Fibroblast of lung (primary cell): ENCODE measurements at places on chromosomes 11 and 22.

DNA sequence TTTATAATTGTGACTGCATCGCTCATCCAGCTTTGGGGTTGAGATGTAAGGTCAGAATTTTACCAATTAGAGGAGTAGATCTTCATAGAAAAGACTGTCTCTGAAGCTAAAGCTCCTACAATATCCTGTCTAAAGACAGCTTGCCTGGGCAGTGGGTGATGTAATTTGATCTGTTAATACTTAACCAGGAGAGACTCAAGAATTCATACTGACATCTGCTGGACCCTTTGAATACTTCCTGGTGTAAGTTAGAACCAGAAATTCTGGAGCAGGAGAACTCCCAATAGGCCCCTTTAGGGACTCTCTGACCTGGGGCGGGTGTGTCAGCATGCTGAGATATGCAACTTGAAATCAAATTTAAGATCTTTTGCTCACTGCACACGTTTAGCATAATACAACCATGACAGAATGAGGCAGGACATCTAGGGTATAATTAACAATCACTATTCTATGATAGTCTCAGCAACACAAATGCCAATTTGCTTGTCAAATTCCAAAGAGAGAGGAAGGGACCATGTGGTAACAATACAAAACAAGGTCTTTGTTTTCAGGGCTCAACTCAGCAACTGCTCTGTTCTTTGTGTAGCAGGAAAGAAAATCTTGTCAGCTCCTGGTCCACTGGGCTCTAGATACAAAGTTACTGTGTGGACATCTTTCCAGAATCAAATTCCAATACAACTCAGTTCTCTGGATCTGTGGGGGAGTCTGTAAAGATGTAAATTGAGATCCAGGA is 143.9 kb downstream of the INSC start:
- DNase-seq, result peak; percentile 66

DNA sequence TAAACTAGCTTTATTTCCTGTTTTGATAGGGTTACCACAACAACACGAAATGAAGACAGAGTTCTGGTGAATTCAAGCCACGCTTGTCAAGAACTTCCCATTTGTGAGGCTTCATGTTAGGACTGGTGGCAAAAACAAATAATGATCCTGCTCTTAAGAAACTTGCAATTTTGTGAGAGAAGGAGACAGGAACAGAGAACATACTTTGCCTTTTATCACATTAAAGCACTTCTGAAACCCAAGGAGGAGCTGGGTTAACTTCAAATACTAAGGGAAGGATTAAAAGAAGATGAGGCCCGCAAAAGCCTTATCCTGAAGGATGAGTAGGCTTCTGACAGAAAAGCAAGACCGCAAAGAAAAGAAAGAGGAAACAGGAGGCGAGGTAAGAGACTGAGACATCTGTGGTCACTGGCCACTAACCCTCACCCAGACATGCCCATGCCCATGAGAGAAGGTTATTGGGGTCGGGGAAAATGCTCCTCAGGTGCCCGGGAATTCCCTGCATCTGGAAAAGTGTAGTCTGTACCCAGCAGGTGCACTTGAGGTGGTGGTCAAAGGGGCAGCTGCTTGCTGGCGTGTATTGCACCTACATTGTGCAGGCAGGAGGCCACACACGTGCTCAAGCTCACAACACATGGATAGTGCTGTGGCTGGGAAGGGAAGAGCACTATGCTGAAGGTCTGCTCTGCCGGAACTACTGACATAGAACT is 50.5 kb downstream of the MAPK1 start:
- peak; percentile 92 for DNase-seq

- DNase-seq, result no peak
Observed at GRCh38 chr11:804599-804964, 449 bp downstream of the PIDD1 start.

DNA sequence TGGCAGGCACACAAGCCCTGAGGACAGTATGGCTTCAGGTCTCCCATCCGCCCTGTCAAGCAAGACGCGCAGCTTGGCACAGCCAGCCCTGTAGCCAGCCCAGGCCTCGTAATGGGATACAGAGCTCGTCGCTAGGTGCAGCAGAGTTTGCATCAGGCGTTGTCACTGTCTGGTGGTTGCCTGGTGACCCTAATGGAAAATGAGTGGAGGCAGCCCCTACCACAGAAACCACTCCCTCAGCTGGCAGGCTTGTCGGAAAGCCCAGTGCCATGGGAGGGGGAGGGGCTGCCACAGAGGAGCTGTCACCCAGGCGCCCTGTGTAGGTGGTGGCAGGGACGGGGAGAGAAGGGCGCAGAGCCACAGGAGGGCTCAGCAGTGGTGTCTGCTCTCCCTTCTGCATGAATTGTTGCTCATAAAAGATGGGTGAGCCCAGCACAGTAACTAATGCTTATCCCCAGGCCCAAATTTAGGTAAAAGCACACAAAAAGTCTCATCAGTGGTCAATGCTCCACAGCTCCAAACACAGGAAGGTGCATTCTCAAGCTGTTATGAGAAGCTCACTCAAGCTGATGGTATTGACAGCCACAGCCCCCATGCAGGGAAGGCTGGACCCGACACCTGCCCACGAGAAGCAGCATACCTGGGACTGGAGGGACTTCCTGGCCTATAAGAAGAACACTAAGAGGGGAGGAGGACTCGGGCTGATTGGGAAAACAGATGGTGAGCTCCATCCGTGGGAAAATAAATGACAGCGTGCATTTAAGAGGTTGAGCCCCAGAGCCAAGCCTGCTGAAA is 164.6 kb downstream of the ETS1 start:
- no peak for DNase-seq

GRCh38 chr11:68821670-68822069 is 20.0 kb downstream of the CPT1A start:
- DNase-seq, result no peak

- DNase-seq, result no peak
Observed at GRCh38 chr11:131206671-131207070, 163.7 kb upstream of the NTM start.

- DNase-seq, result peak; percentile 57
Observed at GRCh38 chr11:8219257-8220021, 44.2 kb downstream of the LMO1 start.

GRCh38 chr22:17665854-17666253 is 27.3 kb downstream of the BCL2L13 start:
- no peak for DNase-seq

DNA sequence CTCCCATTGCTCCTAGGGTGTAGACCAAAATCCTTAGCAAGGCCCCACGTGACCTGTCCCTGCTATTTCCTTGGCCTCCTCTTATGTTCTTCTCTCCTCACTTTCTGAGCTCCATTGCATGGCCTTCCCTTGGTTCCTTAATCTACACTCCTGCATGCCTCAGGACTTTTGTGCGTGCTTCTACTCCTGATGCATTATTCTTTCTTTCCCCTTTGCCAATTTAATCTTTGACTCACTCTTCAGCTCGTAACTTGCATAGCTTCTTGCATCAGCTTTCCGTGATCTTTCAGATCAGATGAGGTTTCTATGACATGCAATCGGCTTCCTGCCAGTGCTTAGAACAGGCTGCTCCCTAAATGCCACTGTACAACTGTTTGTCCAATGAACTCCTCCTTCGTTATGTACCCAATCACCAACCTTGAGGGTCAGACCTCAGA is 261.6 kb upstream of the CADM1 start:
- DNase-seq, result peak; percentile 77

- DNase-seq, result no peak
Observed at GRCh38 chr22:28032861-28033260, 113.8 kb upstream of the PITPNB start.

GRCh38 chr11:62931499-62932278 is 10.5 kb upstream of the CHRM1 start:
- no peak for DNase-seq

DNA sequence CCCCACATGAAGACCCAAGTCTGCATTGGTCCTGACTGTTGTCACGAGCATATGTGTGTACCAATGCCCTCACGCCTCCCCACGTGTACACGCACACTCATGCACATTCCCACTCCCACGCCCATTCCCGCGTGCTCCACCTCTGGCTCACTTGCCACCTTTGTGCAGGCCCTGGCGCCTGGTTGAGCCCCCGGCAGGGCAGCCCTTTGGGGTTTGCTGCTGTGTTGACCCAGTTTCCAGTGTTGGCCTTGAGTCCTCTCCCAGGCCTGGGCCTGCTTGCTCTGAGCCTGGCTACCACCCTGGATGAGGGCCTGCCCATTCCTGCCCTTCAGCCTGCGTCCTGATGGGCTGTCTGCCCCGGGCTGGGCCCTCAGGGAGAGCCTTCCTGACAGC is 18.2 kb downstream of the PVALB start:
- no peak for DNase-seq

DNA sequence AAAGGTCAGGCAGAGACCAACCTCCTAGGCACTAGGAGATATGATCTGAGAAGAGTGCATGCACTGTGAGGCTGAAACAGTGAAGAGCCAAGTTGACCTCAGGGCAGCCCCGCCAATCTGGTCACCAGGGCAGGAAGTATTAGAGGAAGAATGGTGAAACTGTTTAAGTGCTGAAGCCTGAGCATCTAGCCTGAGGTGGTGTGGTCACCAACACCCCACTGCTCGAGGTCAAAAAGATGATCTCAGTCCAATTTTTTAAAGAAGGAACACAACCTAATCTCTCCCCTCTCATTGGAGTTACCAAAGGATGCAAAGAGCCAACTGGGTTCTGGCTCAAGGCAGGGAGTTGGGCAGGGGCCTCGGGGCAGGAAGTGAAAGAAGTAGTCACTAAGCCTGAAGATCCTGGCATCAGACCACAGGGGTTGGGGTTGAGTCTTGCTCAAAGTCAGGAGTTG is 4.0 kb downstream of the APBB1 start:
- DNase-seq, result no peak

- no peak for DNase-seq
Observed at GRCh38 chr11:100484948-100485347, 202.1 kb upstream of the ARHGAP42 start.

GRCh38 chr11:34619062-34619516 is 1.8 kb upstream of the EHF start:
- DNase-seq, result no peak

- peak; percentile 19 for DNase-seq
Observed at GRCh38 chr11:68383976-68384501, 71.6 kb downstream of the LRP5 start.

- DNase-seq, result peak; percentile 16
Observed at GRCh38 chr11:32931606-32932005, 39.0 kb downstream of the QSER1 start.
